ENCODE measurements at places on chromosomes 3 and 15.
A peak's percentile ranks its signal among the peaks of the same experiment; 100 is the strongest.

GRCh38 chr15:69920221-69920620 is 177.5 kb downstream of the TLE3 start:
- DNase-seq, result no peak

- no peak for DNase-seq
Measured at GRCh38 chr3:130671545-130672312, 74.9 kb downstream of the PIK3R4 start.

- peak; percentile 84 for DNase-seq
Measured at GRCh38 chr15:40941528-40942336, 11.5 kb upstream of the CHAC1 start.

DNA sequence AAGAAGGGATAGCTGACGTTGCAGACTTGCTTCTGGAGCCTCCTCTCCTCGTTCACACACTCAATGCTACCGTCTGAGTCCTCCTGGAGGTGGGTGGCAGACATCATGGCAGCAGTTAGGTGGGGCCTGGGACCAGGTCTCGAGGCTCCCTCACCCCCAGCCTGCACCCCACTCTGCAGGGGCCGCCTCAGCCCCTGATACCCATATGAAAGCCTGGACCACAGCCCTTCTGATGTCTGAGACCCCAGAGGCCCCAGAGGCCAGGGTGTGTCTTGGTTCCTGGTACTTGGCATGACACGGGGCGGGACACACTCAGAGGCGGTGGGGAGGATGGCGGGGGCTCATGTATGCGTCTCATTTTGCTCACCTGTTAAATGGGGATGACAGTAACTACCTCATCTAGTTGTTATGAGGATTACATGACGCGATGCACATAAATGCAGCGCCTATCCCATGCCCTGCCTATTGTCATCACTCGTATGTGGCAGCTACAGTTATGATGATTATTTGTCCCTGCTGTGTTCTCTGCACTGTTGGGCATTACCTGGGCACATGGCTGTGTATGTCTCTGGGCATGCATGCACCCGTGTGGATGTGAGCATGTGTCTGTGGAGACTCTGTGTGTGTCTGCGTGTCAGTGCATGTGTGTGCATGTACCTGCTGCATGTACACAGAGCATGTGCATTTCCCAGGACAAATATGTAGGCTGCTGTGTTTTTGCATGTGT is 39.9 kb downstream of the FEM1B start:
- no peak for DNase-seq

- no peak for DNase-seq
Measured at GRCh38 chr3:50356553-50356952, 2.8 kb downstream of the TMEM115 start.

DNA sequence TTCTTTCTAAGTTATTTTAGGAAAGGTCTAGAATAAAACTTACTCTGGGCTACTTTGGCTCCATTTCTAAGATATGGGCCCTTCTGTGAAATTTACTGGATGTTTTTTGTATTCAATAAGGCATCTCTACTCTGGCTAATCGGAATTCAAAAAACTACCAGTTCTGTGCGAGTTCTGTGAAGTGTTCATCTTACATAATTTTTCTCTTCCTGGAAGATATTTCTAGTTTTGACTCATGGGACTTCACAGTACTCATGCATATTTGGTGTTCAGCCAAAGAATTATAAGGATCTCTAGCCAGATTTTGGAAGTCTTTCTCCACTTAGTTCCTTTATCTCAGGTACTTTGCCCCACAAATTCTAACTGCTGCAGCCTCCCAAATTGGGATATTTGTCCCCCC is 46.4 kb upstream of the MBNL1 start:
- DNase-seq, result peak; percentile 83

GRCh38 chr15:96107916-96108315 is 222.6 kb upstream of the NR2F2 start:
- peak; percentile 84 for DNase-seq

- DNase-seq, result no peak
Measured at GRCh38 chr3:27723815-27724458, 1.8 kb upstream of the EOMES start.

DNA sequence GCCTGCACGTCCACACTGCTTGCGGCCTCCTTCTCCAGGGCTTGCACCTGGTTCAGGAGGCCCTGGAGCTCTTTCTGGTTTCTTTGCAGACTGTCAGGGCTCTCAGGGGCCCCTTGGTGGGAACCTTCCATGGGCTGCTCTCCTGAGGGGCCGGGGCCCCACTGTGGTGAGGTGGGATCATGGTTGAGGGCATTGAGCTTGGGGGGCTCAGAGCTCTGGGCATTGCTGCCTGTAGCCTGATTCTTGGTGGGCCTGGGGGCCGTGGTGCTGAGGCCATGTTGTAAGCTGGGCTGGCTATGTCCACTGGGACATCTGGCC is 7.5 kb downstream of the XIRP1 start:
- no peak for DNase-seq

GRCh38 chr3:49831341-49831740 is 17.6 kb upstream of the UBA7 start:
- no peak for DNase-seq

DNA sequence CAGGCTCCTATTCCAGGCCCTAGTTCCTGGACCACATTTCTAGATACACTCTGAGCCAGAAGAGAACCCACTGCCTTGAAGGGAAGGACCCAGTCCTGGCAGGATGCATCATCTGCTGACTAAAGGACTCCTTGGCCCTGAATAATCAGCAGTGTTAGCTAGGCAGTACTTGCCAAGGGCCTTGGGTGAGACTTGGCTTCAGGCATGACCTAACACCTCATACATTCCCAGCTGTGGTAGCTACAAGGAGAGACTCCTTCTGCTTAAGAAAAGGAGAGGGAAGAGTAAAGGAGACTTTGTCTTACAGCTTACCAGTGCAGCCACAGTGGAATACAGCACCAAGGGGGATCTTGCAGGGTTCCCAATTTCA is 26.4 kb downstream of the PEAK1 start:
- peak; percentile 27 for DNase-seq

GRCh38 chr3:42802876-42803413 is 1.3 kb downstream of the HIGD1A start:
- no peak for DNase-seq

- no peak for DNase-seq
Measured at GRCh38 chr3:190532731-190533203, 18.9 kb downstream of the IL1RAP start.

GRCh38 chr15:50138391-50138790 is 19.4 kb upstream of the ATP8B4 start:
- no peak for DNase-seq

- no peak for DNase-seq
Measured at GRCh38 chr3:61520966-61521628, 40.3 kb upstream of the PTPRG start.

GRCh38 chr3:106552351-106553043 is 683.7 kb upstream of the CBLB start:
- DNase-seq, result no peak

GRCh38 chr3:9015250-9015649 is 52.0 kb upstream of the RAD18 start:
- no peak for DNase-seq

- DNase-seq, result no peak
Measured at GRCh38 chr15:85837011-85837433, 42.3 kb upstream of the KLHL25 start.

DNA sequence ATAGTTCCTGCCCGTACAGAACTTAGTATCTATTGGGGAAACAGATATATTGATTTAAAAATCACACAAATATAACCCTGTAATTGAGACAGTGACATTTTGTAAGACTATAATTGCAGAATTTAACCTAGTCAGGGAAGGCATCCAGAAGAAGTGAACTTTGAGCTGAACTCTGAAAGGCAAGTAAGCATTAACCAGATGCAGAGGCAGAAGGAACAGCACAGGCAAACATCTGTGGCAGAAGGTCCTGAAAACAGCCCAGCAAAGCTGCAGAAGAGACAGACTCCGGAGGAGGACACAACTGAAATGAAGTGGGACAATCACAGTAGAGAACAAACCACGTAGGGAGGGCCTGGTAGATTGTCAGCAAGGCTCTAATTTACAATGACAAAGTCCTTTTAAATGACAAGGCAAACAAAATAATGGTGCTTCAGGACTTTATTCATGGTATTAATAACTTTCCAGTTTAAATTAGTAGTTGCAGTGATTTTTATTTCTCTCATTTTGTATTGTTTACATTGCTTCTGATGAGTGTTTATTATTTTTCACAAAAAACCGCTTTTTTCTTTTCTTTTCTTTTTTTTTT is 14.5 kb downstream of the BCL2A1 start:
- no peak for DNase-seq

- DNase-seq, result no peak
Measured at GRCh38 chr3:184260724-184261269, 556 bp downstream of the CAMK2N2 start.

- DNase-seq, result no peak
Measured at GRCh38 chr3:160126051-160126450, 99.2 kb upstream of the C3orf80 start.

DNA sequence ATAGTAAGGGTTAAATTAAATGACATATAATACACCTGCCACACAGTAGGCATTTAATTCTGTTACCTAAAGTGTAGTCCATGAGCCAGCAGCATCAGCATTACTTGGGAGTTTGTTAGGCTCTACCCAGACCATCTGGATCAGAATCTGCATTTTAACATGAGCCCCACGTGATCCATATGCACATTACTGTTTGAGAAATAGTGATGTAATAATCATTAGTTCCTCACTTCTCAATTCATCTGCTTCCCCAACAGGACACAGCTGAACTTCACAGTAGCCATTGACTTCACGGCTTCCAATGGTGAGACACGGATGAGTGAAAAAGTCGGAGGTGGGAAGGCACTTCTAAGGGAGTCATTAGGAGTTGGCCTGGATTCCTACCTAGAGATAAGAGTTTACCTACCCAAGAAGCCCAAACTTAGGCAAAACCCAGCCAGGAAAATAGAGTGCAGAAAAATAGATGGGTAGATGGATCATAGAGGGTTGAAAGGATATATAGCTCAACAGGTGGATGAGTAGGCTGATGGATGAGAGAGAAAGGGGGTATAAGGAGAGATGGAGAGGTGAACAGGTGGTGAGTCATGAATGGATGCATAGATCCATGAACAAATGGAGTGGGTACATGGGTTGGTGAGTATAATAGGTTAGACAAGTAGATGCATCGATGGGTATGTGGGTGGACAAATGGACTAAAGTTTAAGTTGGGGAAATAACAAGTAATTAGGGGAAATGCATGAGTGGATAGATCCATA is 13.3 kb downstream of the CPNE9 start:
- DNase-seq, result no peak

- DNase-seq, result no peak
Measured at GRCh38 chr3:111584744-111585143, 10.4 kb downstream of the ZBED2 start.

GRCh38 chr15:46229263-46229662 is 594.4 kb downstream of the SQOR start:
- no peak for DNase-seq

DNA sequence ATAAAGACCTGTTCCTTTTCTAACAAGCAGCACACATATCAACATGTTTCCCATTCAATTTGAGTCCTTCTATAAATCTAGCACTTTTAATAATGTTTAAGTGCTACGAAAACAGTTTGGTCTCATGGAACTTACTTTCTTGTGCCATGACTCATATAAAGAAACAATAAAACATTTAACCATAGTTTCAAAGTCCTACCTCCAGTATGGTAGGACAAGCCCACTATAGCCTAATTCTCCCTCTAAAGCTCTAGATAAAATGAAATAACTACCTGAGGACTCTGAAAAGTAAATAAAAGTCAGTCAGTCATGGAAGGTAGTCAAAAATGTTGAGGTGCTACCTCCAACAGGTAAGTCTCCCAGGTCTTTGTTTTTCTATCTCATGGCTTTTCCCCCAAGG is 12.0 kb upstream of the PIK3CA start:
- no peak for DNase-seq

DNA sequence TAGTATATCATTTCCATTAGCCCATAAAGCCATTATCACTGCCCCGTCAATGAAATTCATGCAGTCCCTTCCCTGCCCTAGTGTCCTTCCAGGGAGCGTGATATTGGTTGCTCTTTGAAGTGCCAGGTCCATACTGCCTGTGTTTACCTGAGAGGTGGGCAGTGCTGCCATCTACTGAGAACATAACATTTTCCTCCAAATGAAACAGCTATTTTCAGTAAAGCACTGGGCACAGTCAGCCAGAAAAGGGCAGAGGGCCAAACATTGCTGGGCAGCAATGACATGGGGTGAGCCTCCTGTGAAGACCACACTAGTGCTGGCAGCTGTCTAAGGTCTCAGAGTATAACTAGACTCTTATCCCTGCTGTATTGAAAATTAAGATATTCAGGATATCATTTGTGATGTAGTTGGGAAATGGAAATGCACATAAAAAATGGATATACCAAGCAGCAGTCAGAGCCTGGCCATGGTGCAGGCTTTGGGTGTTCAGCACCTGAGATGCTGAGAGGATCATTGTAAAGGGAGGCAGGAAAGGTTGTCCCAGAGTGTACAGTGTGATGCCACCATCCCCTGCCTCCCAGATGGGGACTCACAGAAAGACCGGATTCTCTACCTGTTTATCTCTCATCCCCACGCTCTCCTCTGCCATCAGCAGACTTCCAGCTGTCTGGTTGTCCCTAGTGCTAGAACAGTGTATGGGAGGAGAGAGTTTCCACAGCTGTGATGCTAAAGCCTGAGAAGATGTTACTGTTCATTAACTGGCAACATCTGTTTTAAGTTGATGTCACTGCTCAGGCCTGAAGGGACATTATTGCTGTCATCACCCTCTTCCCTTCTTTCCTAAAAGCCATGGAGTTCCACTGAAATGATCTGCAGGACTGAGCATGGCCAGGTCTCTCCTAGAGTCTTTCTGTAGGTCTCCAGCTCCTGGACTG is 108.8 kb downstream of the ARNT2 start:
- DNase-seq, result peak; percentile 57
